ENCODE measurements at places on chromosomes 12 and 14.

DNA sequence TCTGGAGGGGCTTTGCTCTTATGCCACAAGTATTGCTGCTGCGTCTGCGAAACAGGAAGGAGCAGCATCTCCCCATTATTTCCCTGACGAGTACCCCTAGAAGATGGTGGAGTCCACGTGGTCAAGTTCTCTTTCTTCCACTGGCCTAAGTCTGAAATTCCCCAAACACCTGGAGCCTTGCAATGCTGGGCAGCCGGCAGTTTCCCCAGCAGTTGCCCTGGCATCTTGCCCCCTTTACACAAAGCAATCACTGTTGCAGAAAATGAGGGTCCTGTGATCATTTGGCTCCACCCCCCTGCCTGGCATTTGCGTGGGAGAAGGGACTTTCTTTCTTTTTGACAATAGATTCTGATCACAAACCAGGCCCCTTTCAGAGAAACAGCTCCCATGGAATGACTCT, 56.9 kb downstream of the FOS start:
- no peak for DNase-seq

- DNase-seq = no peak
Measured at GRCh38 chr12:53601296-53601847, 24.8 kb downstream of the ATF7 start.

DNA sequence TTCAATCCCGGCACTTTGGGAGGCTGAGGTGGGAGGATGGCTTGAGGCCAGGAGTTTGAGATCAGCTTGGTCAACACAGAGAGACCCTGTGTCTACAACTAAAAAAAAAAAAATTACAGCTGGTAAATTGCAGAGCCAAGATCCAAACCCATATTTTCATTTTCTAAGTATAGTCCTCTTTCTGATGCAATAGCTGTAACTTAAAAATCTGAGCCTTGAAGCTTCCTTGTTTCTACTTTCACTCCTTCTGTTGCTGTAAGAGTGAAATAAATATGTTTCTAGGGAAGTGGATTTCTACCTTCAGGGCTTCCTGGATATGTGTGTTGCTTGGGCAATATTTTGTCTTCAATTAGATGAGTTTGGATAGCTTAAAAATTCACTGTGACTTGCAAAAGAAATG, 42.0 kb upstream of the PRICKLE1 start:
- DNase-seq = no peak

DNA sequence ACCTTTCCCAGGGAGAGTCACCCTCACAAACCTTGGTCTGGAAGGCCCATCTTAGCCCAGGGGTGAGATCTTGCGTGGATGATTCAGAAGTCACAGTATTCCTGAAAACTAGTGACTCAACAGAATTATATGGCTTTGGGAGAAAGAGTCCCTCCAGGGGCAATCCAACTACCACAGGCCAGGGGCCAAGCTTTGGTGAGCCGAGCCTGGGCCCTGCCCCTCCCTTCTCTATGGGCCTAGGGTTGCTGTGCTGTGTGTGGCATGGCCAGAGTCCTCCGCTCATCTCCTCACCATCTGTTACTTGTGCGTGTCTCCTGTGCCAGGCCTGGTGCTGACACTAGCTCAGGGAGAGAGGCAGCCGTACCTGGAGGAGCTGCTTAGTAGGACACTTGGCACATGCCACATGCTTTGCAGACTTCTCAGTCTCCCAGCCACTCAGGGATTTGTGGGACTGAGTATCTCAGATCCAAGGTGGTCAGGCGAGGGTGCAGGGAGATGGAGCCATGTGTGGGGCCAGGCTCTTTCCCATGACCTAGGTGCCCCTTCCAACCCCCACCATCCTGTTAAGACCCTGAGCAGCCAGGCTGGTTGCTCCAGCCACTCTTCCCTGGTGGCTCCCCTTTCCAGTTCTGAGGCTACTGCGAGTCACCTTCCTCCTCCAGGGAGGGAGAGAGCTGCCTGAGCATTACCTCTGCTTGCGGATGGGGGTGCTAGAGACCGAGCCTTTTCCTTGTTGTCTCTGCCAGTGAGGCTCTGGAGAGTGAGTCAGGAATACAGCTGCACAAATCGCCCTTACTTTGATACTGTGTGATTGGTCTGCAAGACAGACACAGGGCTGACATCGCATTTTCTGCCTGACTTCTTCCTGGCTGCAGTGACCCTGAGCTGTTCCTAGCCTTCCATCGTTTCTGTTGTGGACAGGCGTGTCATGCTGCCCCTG, 94.1 kb downstream of the SLC25A47 start:
- peak; percentile 92 for DNase-seq

- no peak for DNase-seq
Measured at GRCh38 chr14:91063119-91063518, 2.7 kb upstream of the RPS6KA5 start.

DNA sequence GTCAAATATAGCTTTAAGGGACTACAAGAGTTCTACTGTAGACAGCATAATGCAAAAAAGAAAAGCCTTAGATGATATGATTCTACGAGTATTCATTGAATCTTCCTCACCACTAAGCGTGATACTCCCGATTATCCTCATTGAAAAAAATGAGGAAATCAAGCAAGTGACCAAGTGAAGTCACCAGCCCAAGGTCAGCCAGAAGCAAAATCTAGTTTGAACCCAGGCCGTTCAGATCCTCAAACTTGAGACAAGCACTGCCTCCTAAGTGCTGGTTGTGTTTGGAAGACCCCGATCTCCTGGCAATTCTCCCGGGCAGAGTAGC, 845 bp downstream of the GIT2 start:
- DNase-seq = no peak

GRCh38 chr12:105897311-105897725, 241.4 kb downstream of the NUAK1 start:
- DNase-seq = no peak

DNA sequence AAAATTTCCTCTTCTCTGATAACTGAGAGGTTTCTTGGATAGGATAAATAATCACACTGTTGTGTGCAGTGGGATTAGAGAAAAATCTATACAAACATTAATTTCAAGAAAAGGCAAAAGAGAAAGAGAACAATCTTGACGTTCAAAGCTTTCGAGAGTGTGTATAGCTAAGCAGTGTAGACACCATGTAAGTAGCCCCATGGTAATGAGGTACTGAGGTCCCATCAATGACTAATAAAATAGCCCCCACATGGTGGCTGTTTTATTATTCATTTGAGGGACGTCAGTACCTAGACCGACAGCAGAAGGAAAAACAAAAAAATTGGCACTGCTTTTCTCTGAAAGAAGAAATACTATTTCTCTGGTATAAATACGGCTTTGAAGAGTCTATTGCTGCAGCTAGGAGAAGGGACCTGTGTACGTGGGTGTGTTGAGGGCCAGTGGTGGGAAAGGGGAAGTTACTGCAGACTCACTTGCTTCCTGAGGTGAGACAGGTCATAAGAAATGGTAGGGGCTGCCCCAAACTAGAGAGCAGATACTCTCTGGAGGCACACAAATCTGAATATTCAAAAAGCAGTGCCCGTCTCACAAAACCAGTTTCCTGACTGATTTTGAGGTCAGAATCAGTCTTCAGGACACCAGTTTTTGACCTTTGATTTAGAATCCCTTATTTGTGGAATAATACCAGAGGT, 339.8 kb downstream of the EMP1 start:
- DNase-seq = no peak

- DNase-seq = peak; percentile 38
Measured at GRCh38 chr12:110577864-110578693, 5.0 kb downstream of the PPTC7 start.

DNA sequence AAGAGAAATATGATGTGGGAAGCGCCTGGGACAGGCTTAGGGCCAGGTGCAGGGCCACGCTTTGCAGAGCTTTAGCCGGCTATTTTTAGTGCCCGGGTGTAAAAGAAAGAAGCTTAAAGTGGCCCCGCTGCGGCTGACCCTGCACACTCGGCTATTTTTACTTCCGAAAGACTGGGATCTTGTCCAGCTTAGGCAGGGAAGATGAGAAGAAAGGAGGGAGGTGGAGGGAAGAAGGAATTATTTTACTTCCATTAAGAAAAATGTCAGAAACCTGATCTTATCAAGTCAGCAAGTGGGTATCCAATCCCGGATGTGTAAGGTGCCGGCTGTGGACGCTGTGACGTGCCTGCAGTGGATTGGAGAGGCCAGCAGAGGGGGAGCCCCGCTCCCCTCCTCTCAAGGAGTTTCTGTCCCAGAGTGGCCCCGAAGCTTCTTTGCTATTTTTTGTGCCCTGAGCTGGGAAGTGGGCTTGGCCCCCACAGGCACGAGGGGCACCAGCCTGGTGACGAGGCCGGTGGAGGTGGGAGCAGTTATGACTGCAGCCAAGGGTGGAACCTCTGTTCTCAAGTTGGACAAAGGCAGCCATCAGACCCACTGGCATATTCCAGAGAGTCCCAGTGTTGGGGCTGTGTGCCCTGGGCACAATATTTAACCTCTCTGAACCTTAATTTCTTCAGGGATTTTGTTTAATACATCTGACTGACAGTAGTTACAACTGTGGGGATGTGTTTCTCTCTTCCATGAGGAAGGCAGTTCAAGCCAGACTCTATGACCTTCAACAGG, 97.7 kb downstream of the ESRRB start:
- DNase-seq = no peak

GRCh38 chr12:27619308-27619707, 76.9 kb upstream of the REP15 start:
- DNase-seq = peak; percentile 97

Data from kidney capillary endothelial cell (primary cell).